B cell (primary cell): ENCODE measurements at places on chromosomes 7 and 10.

- DNase-seq, result no peak
These were observed 34.2 kb upstream of the ANK3 start for GRCh38 chr10:60423920-60424319.

DNA sequence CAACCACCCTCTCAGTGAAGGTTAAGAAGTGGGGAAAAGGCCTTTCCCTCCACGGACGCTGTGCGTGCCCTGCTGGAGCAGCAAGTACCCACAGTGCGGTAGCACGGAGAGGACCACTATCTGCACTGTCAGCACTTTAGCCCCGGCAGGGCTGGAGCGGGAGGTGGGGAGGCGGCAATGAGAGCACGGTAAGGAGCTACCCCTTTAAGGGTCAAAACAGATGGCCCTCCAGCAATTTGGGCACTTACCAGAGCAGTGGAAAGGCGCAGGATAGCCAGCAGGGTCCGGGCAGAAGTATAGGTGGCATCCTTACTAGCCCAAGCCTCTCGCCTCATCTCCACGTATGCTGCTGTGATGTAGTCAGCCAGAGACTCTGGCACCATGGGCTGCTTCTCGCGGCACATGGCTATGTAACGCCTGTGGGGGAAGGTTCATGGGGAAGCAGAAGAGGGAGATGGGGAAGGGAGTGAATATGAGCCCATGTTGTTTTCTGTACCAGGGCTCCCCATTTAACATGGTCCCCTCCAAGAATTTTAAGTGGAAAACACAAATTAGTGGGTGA, 5.2 kb downstream of the COPS6 start:
- no peak for DNase-seq

DNA sequence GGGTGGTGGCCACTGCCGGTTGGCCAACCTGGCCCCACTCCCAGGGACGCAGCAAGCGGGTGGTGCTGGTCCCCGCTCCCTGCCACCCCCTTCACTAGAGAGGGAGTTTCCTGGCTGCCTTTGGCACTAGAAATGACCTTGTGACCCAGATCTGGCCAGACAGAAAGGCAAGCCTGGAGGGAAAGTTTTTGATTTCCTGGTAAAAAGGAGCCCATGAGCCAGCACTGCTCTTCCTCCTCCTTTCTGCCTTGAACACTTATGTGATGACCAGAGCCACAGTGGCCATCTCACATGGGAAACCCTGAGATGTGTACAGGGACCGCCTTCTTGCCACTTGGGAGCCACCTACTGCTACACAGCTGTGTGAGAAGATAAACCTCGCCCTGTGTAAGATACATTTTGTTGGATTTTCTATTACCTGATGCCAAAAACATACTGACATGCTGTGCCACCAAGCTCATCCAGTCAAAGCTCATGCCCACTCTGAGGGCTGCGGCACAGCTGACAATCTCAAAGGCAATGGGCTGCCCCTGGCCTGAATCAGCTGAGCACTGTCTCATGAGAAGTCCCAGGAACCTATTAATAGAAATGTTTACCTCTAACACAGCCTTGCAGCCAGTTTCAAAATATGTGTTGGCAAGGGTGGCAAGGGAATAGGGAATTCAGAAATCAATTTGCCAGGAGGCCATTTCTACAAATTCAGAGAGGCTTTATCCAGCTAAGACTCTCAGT, 94.0 kb downstream of the CYTH3 start:
- no peak for DNase-seq

DNA sequence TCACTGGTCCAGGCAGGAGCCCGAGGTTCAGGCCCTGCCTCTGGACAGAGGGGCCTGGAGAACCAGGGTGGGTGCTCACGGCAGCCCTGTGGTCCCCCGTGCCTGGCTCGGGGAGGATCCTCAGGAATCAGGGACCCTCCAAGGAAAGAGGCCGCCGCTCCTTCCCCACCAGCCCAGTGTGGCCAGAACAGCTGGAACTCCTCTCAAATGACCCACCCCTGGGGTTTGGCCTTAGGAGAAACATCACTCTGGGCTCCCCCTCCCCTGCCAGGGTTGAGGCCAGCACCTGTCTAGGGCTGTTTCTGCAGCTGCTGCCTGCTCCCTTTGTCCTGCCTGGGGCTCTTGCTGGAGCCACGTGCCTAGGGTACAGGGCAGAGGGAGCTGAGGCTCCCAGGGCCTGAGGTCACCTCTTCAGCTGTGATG, 161.0 kb downstream of the RNF216 start:
- no peak for DNase-seq

DNA sequence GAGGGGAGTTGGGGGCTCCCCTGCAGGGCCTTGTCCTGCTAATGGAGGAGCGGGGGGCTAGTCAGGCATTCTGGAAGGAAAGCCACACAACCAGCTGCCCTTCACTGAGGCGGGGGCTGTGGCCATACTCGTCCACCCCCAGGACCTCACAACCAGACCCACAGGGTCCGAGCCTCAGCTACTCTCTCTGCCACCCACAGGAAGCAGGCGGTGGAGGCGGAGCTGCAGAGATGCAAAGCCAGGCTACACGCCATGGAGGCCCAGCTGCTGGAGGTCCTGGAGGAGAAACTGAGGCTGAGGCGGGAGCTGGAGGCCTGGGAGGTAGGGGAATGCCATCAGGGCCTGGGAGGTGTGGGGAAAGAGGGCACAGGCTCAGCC, 3.1 kb downstream of the ABHD11 start:
- DNase-seq, result no peak

- no peak for DNase-seq
These were observed 29.4 kb upstream of the TRIM8 start for GRCh38 chr10:102614888-102615287.

- no peak for DNase-seq
These were observed 141.9 kb upstream of the MKI67 start for GRCh38 chr10:128268015-128268722.

GRCh38 chr7:9181356-9181755, 747.9 kb downstream of the NXPH1 start:
- no peak for DNase-seq

DNA sequence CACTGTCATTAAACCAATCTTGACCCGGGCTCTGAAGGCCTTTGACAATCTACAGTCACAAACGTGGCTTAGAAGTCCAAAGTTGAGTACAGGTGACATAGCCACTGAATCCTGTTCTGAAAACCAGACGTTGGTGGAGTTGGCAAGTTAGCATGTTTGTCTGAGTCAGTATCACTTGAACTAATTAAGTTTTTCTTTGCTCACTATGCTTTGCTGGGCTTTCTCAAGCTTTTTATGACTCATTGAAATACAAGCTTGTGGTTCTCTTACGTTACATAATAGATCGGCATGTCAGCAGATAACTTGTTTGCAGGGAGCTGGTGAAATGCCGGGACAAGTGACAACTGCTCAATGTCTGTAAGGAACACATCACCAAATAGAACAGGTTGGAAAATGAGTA, 53.8 kb downstream of the ARL5B start:
- DNase-seq, result no peak

DNA sequence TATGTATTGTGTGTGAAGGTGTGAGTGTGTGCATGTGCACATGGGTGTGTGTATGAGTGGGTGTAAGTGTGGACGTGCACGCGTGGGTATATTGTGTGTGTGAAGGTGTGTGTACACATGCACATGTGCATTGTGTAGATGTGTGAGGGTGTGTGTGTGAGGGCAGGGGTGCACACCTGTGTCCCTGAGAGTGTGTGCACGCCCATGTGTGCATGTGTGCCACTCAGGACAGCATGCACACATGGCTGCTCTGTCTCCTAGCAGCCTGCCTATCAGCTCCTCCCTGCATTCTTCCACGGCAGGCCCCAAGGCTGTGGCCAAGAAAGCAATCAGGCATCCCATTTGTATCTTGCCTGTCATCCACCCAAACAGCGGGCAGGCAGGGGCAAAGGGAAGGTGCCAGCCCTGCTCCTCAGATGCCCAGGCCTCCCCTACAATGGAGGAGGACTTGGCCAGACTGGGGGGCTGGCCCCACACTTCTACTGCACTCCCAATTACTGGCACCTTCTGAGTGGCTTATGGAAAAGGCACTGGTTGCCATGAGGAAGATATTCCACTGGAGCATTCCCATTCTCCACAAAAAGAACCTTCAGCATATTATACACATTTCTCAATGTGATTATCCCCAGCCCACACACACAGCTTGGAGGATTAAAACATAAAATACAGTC, 380.4 kb upstream of the ZMIZ1 start:
- DNase-seq, result no peak

GRCh38 chr10:17768957-17769356, 17.0 kb downstream of the TMEM236 start:
- DNase-seq, result no peak

DNA sequence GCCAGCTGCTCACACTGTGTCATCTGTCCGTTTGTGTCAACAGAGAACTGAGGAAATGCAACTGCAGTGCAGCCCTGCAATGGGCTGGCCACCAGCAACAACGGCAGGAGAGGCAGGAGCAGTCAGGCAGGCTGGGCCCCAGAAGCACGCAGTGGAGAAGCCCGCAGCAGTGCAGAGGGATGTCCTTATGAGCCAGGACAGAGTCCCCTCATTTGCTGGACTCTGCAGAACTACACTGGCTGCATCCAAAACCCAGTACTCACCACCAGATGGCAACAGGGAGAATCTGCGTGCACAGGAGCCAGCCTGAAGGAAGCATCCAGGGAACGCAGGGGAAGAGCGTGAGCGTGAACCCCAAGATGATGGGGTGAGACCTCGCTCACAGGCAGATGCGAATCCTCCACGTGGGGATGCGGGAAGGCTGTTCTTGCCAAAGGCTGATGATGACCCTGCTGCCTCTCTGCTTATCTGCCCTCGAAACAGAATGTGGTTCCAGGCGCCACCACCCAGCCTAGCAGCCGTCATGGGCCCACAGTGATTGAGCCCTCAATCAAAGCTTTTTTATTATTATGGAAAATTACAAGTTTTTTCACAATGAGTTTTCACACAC, 232.1 kb downstream of the PTPRN2 start:
- DNase-seq, result no peak

DNA sequence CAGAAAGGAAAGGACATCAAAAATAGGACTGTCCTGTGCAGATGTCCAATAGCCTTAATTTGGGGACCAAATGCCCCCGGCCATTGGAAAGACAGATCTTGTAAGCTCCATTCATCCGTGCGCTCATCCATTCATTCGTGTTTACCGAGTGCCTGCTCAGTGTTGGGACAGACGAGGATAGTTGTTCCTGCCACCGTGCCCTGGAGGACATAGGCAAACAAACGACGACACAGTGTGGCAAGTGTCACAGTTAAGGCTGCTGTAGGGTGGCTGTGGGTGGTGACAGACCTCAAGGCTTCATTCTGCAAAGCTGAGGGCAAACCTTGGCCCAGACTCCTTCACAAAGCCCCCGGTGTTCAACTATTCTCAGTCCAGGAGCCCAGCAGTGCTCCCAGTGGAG, 27.6 kb downstream of the MKI67 start:
- no peak for DNase-seq

DNA sequence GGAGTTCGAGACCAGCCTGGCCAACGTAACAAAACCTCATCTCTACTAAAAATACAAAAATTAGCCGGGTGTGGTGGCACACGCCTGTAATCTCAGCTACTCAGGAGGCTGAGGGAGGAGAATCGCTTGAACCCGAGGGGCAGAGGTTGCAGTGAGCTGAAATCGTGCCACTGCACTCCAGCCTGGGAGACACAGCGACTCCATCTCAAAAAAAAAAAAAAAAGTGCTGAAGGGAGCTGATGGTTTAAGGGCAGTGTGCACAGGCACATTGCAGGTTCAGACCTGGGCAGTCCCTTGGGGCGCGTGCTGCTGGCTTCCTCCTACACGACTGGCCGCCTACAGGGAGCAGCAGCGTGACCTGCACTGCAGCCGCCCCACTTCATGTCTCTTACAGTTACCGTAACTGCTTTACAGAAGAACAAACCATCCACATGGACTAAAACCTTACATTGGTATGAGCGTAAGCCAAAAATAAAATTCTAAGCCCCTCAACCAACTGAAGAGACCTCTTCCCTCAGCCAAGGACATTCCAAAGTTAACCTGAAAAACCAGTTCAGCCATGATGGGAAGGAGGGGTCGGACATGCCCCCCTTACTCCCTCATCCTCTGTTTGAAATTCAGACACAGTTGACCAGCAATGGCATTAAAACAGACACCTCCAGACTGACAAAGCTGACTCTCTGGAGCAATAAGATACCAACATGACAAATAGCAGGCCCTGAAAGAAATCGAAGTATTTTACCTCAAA, 262.2 kb downstream of the ZMYND11 start:
- peak; percentile 13 for DNase-seq

DNA sequence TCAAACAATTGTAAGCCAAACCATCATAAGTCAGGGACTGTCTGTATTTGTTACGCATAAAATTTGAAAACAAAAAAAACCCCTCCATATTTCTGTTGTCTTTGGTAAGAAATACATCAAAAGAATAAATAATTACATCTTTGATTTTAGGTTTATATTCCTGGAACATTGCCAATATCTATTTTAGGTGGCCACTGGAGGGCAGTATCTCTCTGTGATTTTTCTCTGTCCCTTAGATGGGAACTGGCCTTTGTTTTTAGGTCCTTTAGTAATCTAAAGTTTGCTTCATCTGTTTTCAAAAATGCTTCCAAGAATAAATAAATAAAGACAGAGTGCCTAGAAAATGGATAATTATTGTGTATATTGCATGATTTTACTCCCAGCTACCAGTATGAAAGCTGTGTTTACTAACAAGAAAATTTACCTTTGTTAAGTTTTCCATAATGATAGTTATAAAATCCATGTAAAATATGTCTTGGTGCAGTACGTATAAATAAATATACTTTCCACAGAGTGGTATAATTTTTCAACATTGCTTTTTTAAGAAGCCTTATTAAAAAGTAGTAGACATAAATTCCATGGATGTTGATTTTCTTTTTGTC, 64.2 kb downstream of the PHYHIPL start:
- peak; percentile 8 for DNase-seq

- DNase-seq, result no peak
These were observed 876 bp upstream of the PIK3AP1 start for GRCh38 chr10:96721207-96721572.

DNA sequence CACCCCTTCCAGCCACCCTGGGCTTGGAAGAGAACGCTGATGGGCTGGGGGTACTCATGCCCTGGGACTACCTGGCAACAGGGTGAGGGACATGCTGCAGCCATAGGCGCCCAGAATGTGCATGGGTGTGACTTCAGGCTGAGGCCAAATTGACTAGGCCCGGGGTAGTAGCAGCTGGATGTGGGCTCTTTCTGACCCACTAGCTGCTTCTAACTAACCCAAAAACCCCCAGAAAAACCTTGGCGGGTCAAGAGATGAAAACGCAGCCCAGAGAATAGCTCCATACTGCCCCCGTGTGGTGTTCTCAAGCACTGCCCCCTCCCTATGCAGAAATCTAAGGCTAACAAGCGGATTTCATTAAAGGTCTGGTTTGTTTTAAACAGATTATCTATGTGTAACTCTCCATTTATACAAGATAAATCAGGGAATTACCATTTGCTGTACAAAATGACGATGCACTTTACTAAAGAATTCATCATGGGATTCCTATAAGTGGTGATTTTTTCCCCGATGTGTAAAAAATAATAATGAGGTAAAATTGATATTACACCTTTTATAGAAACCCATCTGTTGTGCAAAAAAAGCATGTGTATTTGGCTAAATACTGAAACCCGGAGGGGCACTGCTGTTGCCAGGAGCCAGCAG, 4.2 kb downstream of the SMARCD3 start:
- DNase-seq, result peak; percentile 68

GRCh38 chr7:148049068-148049467, 541.5 kb upstream of the C7orf33 start:
- DNase-seq, result no peak
